Urinary bladder (tissue), 4 donors: ENCODE measurements at places on chromosomes 13 and 19. TPM values are rescaled to one million over a fixed set of nuclear protein-coding genes. Genes with fewer than 3 reads are reported as not detected.

GRCh38 chr19:29277102-29277501 lies 64.2 kb upstream of the UQCRFS1 start:
- DNase-seq = no peak

DNA sequence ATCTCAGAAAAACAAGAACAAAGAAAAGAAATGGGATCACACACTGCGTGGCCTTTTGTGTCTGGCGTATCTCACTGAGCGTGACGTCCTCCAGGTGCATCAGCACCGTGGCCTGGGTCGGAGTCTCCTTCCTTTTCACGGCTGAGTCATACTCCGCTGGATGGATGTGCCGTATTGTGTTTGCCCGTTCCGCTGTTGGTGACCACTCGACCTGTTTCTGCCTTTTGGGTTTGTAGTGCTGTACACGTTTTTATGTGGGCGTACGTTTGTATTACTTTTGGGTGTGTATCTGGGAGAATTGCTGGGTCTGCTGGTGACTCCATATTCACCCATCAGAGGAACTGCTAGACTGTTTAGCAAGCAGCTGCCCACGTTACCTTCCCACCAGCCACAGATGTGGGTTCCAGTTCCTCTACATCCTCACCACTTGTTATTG lies 11.4 kb downstream of the ARID3A start:
- no peak for DNase-seq

DNA sequence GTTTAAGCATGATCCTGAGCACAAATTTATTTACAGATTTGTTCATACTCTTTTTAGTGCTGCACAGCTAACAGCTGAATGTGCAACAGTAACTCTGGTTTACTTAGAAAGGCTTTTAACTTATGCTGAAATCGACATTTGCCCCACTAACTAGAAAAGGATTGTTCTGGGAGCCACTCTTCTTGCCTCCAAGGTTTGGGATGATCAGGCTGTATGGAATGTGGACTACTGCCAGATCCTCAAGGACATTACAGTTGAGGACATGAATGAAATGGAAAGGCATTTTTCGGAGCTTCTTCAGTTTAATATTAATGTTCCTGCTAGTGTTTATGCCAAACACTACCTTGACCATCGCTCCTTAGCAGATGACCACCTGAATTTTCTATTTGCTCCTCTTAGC lies 16.0 kb downstream of the ZNF100 start:
- DNase-seq = no peak

DNA sequence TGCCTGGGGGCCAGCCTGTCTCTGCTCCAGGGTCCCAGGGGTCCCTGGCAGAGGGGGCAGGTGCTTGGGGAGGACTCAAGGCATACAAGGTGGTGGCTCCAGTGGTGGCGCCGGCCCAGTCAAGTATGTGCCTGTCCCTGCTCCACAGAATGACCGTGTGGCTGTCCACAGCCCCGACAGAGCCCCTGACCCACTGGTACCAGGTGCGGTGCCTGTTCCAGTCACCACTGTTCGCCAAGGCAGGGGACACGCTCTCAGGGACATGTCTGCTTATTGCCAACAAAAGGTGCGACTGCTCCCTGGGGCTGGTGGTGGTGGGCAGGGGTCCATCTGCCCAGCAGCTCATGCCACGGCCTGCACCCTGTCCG lies 8.2 kb downstream of the YIPF2 start:
- no peak for DNase-seq

DNA sequence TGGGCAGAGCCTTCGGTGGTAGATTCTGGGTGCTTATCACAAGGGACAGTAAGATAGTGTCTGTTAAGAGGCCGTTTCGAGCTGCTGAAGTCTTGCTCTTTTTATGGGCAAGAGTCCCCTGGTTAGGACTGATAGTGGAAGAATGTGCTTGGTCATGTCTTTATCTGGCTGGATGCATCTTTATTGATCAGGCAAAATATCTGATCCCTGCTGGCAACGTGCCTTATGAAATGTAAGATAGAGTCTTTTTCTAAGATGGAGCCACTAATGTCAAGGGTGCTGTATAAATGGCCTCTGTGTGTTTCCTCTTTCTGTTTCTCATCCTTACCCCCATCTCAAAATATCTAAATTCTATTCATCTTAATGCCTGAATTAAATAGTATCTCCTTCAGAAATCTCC lies 53.3 kb downstream of the MYO16 start:
- no peak for DNase-seq

GRCh38 chr19:51628153-51628939 lies 1.9 kb downstream of the SIGLEC5 start:
- no peak for DNase-seq

DNA sequence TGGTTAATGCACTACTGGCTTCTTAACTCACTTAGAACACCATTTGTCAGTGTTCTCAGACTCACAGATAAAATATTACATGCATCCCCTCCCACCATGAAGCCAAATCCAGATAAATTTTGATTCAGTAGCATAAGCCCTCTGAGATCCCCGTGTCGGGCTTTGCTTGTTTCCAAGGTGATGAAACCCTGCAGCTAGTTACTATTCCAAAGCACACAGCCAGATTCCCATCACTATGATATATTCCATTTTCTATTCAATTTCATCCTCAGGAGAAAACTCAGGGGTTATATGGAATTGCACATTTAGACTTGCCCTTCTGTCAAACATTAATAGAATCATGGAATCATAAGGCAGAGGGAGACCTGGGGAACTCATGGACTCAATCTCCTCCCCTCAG lies 9.4 kb upstream of the FAM124A start:
- no peak for DNase-seq

DNA sequence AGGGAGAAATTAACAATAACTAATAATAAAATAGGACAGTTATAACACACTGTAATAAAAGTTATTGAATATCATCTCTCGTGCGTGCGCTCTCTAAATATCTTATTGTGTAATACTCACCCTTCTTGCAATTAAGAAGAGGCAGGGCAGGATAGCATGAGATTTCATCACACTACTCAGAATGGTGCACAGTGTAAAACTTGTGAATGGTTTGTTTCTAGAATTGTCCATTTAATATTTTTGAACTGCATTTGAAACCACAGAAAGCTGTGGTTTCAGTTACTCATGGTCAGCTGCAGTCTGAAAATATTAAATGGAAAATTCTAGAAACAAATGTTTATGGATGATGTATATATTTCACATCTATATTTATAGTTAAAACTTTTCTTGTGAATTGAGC lies 161.1 kb downstream of the DCT start:
- DNase-seq = no peak

DNA sequence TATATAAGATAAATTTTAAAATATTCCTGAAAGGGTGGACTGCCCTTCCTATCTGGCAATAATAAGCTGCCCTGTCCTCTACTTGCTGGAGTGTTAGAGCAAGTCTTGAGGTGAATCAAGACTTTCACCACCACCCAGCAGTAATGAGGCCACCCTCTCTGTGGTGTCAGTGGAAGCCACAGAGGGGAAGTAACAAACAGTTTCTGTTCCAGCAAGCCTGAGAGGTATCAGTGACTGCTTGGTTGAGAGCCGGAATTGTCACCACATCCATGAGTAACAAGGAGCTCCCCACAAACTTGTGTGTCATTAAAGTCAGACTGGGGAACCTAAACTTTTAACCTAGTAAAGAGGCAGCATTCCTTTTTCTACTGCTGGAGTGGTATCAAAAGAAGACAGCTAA lies 532.7 kb upstream of the SPRY2 start:
- no peak for DNase-seq

DNA sequence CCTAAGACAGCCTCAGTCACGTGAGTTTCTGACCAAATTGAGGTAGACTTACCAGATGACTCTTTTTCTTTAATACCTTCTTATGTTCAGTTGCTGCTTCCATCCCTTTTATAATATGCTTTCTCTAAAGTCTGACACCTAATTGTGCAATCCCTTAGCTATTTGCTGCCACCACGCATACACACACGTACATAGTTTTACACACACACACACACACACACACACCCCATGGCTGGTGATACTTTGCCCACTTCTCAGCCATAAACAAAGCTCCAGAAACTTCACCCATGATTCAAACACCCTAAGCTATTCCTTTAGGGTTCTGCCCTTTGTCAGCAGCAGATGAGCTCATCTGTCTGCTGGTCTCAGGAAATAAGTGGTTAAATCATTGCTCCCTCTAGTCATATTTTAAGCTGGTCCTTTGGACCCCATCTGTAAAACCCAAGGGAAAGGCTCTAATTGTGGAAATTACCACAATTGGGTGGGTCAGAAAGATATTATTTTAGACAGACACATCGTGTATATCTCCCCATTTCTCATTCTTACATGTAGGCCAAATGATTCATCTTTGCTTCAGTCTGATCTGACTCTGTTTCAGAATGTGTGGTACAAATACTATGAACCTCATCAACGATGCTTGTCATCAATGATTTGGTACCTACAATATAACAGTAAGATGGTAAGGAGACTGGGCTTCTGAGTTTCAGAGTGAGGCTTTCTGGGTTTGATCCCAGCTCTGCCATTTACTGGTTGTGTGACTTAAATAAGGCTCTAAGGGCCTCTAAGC lies 69.2 kb downstream of the NALCN start:
- no peak for DNase-seq

DNA sequence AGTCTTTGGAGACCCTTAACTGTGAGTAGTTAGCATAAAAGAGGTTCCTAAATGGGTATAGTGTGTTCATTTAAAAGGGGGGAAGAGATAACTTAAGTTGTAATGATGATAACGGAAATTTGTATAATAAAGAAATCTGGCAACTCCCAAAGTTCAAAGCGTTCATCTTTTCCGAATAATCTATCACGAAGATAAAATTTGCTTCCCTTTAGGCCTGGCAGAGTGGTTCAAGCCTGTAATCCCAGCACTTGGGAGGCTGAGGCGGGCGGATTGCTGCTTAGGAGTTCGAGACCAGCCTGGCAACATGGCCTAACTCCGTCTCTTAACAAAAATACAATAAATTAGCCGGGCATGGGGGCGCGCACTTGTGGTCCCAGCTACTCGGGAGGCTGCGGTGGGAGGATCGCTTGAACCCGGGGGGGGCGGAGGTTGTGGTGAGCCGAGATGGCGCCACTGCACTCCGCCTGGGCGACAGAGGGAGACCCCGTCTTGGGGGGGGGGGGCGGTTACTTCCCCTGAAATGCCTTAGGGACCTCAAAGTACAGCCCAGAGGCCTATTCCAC lies 934 bp downstream of the N4BP2L2 start:
- peak; percentile 1 for DNase-seq

DNA sequence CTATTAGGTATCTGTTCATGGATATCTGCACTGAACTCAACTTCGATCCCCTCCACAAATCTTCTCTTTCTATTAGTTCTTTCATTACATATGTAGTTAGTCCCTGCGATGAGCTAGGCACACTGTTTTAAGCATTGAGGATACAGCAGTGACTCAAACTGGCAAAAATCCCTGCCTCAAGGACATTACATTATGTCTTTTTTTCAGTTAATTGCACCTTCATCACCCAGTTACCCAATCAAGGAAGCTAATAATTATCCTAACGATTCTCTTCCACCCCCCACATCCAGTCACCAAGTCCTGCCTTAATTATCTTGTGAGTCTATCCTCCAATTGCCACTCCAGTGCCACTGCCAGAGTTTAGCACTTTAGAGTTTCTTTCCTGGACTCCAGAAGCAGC lies 89.3 kb downstream of the C13orf42 start:
- DNase-seq = no peak

GRCh38 chr19:48637449-48637947 lies 319 bp upstream of the DBP start:
- DNase-seq = peak; percentile 98

- DNase-seq = no peak
Observed at GRCh38 chr13:77184455-77184854, 142.4 kb downstream of the MYCBP2 start.

DNA sequence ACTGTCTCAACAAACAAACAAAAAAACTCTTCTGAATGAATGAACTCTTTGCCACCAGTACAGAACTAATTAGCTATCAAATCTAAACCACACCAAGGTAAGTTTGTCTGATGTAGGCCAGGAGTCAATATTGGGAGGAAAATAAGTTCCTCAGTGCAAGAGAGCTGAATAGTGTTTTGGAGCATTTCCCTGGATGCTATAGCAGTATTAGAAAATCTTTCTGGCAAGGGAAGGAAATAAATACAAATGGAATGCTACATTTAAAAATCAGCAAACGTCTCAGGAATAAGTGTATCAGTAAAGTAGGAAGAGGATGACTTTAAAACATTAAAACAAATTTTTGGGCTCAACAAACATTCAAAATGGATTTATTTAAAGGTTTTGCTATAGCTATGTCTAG lies 81.3 kb upstream of the TMTC4 start:
- DNase-seq = no peak

DNA sequence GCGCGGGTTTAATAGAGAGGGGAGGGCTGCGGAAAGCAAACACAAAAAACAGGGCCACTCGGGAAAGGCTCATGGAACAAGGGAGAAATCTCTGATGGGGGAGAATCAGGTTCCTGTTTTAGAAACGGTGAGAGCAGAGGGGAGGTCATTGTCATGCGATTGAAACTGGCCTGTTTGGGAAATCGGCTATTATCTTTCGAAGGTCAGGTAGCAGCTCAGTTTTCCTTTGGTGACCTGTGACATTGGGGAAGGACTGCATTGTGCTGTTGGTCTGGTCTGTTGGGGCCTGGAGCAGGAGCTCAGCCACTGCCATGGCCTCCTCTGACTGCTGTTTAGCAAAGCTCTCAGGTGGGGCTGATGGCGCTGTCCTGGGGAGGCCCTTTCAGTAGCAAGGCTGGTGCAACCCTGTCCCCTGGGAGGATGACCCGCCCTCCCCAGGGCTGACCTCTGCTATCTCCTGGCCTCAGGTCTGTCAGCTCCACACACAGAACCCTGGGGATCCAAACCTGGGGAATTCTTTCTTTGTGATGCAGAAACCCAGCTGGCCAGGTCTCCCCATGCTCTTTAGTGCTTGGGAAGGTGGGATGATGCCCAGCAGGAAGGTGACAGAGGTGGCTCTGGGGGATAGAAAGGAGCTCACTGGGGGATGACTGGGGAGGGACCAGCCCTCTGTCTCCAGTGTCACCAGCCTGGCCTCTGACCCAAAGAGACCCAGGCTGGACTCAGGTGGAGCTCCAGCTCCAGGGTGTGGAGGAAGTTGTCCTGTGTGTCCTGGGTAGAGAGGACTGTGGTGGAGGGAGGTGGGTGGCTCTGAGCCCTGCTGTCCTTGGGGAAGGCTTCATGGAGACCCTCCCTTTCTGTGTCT lies 21.2 kb upstream of the CD177 start:
- no peak for DNase-seq

DNA sequence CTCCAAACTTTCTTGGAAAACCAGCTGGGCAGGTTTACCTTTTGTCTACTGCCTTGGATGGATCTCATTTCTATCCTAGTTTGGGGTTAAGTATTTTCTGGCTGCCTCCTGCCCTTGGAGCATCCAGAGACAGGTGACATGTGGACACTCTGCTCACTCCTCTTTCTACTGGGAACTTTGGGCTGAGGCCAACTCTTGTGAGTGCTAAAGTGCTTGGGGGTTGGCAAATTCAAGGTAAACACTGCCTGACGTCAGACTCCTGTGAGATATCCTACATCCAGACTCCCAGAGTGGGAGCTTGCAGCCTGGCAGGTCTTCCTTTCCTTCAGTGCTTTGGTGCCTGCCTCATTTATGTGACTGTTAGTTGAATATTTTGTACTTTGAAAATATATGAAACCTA lies 388.1 kb downstream of the KCNRG start:
- DNase-seq = no peak

GRCh38 chr19:18669524-18669817 lies 14.0 kb upstream of the CRTC1 start:
- DNase-seq = no peak

Gene MAP4K1
- 1.9 TPM for polyA plus RNA-seq

Gene VSTM2B
- not detected for polyA plus RNA-seq

Gene ZNF667
- polyA plus RNA-seq = 3.5 TPM

Gene ATG4D
- polyA plus RNA-seq = 25.9 TPM

Gene ARGLU1
- polyA plus RNA-seq = 67.3 TPM

Gene KCNN1
- polyA plus RNA-seq = 0.24 TPM

Gene ZNF497
- 0.73 TPM for polyA plus RNA-seq

Gene VSTM1
- polyA plus RNA-seq = not detected

Gene HRC
- 3.8 TPM for polyA plus RNA-seq

Gene C13orf42
- not detected for polyA plus RNA-seq
